ENCODE measurements at places on chromosomes 4 and X.

GRCh38 chrX:136431625-136432024 lies 56.1 kb upstream of the BRS3 start:
- DNase-seq: no peak

GRCh38 chrX:141989815-141990214 lies 86.1 kb downstream of the MAGEC1 start:
- DNase-seq: no peak

DNA sequence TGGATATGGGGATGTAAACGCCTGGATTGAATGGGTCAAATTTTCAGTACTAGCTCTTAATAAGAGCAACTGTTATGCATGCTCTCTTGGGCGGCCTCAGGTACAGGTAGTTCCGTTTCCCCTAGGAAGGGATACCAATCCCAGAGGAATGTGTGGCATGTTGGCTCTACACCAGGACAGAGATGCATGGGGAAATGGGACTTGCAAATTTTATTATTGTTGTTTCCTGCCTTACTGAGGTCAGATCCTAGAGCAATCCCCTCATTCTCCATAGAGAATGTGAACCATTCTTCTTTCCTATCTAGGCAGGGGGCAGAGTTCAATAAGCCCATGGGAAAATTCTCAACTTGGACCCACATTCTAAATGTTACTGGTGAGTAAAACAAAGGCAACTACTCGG lies 361.8 kb upstream of the FGF16 start:
- DNase-seq: no peak

DNA sequence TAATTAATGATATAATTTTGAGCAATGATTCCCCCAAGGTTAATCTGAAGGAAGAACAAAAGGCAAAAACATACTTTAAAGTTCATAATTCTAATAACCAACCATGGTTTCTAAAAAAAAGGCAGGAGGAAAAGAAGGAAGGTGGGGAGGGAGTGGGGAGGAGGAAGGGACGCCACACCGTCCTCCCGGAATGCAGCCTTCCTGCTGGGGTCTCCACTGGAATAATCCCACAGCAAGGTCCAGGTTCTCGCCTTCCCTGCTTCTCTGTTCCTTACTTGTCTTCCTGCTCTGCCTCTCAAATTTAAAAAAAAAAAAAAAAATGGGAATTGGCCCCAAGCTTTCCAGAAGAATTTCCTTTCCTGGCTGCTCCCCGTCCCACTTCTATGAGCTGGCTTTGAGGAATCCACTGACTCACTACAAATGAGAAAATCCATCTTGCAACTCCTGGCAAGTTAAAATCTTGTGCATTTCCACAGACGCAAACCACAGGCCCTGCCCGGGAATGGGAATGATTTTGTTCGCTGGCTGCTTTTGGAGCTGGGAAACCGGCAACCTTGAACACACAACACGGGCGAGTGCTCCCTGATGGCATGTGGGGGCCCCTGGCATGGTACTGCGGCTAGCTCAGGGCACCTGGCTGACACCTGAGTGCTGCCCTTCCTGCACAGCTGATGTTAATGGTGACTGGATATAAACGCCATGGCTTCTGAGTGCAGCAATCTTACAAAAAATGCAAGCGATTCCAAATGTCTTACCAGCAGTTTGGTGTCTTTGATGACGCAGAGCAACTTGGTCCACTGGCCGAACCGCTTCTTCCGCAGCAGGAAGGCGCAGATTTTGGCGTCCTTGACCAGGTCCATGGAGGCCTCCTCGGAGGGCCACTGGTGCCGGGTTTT lies 97.0 kb downstream of the AFAP1 start:
- DNase-seq: peak; percentile 97

GRCh38 chr4:158688813-158689212 lies 16.7 kb downstream of the ETFDH start:
- no peak for DNase-seq

DNA sequence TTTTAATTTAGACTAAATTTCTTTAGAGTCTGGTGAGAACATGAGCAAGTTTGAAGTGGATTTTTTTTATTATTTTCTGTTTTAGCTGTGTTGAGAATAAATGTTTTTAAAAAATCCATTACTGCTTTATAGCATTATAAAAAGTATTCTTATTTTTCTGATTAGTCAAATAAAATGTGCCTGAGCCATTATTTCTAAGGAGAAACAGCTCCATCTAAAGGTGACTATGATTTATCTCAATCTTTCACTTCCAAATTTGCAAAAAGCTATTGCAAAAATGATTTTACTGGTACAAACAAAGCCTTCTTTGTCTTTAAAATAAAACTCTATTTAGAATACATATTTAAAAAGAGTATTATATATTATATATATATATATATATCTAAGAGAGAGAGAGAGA lies 959.2 kb downstream of the FAM133A start:
- no peak for DNase-seq

DNA sequence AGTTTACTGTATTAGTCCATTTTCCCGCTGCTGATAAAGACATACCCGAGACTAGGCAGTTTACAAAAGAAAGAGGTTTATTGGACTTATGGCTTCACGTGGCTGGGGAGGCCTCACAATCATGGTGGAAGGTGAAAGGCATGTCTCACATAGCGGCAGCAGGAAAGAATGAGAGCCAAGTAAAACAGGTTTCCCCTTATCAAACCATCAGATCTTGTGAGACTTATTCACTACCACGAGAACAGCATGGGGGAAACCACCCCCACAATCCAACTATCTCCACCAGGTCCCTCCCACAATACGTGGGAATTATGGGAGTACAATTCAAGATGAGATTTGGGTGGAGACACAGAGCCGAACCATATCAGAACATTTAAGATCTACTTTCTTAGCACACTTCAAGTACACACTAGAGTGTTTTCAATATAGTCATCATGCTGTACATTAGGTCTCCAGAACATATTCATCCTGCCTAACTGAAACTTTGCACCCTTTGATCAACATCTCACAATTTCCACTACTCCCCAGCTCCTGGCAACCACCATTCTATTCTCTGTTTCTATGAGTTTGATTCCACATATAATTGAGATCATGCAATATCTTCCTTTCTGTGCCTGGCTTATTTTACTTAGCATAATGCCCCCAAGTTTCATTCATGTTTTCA lies 341.0 kb downstream of the ARHGAP24 start:
- DNase-seq: no peak

DNA sequence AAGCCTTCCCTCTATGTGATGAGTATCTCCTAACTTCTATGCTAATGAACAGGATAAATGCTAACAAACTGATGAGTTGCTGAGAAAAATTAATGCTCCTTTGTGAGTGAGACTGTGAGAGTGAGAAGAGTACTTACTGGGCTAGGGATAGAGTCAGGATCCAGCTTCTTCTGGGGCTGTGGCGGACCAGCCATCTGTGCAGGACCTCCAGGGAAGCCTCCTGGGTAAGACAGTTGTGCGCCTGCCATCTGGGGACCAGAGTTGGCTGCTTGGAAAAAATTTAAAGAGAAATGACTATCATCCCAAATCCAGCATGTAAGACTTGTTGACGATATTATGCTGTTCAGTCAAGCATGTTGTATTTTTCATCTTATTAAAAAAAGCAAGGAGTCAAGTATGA lies 21.0 kb downstream of the SEC24D start:
- no peak for DNase-seq

DNA sequence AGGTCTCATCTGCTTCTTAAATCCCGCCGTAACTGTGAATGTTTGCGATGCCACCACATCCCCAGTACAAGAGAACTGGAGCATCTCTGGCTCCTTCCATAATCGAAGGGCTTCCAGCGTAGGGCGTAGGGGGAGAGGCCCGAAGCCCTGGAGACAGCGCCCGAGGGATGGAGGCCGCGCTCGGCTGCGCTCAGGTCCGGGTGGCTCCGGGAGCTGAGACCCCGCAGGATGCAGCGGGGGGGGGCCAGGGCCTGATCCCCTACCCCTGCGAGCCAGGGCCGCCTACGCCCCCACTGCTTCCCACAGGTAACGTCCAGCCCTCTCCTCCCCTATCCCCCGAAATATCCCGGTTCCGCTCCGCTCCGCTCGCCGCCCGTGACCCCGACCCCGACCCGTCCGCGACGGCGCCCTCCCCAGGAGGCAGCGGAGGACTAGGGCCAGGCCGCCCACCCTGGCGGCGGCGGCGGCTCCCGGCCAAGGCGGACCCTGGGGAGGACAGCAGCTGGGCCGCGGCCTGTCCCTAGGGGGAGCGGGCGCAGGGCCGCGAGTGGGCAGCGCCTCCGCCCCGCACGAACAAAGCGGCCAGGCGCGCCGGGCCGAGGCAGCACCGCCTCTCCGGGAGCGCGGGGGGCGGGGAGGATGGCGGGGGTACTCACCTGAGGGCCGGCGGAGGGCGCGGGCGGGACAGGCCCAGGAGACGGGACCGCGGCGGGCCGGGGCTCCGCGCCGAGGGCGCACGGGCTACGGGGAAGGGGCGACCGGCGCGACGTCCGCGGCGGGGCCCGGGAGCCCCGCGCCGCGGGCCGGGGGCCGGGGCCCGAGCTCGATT lies 723 bp downstream of the WDFY3 start:
- no peak for DNase-seq

GRCh38 chr4:6024313-6024960 lies 6.2 kb upstream of the C4orf50 start:
- DNase-seq: no peak

GRCh38 chr4:121360495-121360894 lies 20.3 kb downstream of the QRFPR start:
- no peak for DNase-seq

DNA sequence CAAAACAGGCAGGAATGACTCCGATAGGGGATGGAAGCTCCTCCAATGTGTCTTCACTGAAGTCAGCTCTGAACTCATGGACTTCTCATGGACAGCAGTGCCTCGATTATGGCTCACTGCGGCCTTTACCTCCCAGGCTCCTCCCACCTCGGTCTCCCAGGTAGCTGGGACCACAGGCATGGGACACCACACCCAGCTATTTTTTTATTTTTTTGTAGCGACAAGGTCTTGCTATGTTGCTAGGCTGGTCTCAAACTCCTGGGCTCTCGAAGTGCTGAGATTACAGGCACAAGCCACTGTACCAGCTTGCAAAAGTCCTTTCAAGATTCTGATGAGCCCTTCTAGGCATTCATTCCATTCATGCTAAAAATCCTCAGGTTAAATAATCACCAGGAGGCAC lies 181.5 kb downstream of the NSUN7 start:
- no peak for DNase-seq

GRCh38 chrX:124346117-124346876 lies at the start of gene SH2D1A:
Gene SH2D1A (plus strand): TSS chrX:124346563. CDS start chrX:124346643, 80 bp downstream.
- DNase-seq: no peak

GRCh38 chr4:168501407-168501806 lies 4.6 kb downstream of the PALLD start:
- DNase-seq: no peak

DNA sequence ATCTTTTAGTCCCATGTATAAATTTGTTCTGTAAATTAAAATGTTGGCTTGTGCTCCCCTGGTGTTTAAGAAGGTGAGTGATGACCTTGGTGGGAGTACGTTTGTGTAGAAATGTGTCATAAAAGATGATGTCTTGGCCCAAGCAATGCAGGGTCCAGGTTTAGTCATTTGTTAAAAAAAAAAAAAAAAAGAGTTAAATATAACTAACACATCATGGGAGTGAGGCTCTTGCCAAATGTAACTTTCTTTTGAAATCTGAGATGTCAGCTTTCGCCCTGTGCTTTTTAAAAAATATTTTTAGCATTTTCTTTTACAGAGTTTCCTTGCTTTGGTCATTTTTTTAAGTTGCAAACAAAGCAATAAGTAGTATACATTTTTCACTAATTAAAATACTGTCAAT lies 135.6 kb downstream of the FBXO8 start:
- no peak for DNase-seq

GRCh38 chrX:19630228-19630627 lies 114.9 kb upstream of the MAP3K15 start:
- no peak for DNase-seq

DNA sequence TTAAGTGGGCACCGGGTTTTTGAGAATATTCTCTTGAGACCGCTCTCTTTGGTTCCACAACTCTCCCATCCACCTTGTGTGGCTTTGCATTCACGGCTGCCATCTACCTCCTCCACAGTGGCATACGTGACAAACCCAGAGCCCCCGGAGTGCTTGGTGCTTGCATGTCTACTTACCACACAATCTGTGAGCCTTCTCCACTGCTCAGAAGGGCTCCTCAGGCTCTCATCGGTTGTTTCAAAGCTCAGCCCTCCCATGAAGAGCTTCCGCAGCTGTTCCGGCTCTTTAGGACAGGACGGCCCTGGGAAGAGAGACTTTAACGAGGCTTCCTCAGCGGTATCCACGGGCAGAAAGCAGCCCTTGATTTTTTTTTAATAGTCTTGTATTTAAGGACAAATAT lies 167.6 kb upstream of the ANK2 start:
- no peak for DNase-seq

Measured in AG04449 (cell line).